ENCODE measurements at places on chromosomes 6 and 20. TPM values are rescaled to one million over a fixed set of nuclear protein-coding genes. Genes with fewer than 3 reads are reported as not detected.

GRCh38 chr6:79650950-79651349 lies 19.8 kb downstream of the SH3BGRL2 start:
- no peak for DNase-seq

DNA sequence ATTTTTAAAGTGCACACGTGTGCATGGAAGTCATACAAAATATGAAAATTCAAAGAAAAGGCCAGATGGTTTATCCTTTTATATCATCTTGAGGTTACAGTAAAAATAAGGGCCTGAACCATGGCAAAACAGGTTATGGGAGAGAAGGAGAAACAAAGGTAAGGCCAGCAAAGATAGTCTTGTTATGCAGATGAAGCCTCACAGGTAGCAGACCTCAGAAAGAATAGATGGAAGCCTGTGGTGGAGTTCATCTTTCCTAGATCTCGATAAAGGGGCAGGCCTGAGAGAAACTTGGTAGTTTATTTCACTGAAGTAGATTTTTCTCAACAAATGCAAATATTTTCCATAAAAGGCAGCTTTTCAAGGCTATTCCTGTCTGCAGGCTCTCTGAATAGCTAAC lies 693.8 kb downstream of the KHDRBS2 start:
- no peak for DNase-seq

GRCh38 chr6:87738744-87739143 lies 36.7 kb upstream of the AKIRIN2 start:
- no peak for DNase-seq

GRCh38 chr20:60921022-60921622 lies 330.9 kb upstream of the CDH4 start:
- no peak for DNase-seq

DNA sequence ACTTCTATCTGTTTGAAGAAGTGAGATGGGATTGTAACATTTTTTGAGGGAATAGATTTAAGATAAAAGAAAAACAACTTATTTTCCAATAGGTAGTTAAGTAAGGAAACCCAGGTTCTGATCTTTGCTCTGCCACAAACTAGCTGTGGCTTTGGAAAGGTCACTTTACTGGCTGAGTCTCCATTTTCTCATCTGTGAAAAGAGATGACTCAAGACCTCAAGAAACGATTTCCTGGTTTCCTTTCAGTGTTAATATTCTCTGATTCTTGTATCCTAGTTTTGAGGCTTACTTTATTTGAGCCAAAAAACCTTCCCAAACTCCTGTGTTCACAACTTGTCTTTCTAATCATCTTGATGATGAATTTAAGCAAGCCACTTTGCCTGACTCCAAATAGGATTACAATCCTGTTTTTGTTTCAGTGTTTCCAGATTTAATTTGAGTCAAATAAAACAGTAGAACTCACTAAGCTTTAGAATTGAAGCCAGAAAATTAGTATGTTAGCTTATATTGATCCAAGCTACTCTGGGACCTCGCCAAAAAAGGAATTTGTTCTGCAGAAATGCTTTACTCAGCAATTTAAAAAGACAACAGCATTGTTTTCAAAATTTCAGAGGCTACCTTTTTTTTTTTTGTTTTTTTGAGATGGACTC lies 51.1 kb downstream of the ENPP1 start:
- DNase-seq: no peak

DNA sequence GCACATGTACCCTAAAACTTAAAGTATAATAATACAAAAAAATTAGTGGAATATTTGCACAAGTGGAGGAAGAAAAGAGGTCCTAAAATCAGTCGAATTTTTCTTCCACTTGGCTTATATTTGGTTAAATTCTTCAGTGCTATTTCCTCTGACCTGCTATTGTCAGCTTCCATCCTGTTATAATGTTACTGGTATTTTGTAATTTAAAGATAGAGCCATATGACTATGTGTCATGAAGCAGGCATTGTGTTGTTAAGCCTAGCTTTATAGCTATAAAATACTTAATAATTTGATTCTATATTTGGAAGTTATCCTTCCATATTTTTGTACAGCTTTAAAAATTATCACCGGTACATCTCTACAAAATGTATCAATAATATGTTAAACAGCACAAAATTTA lies 455.9 kb upstream of the MARCKS start:
- DNase-seq: no peak

DNA sequence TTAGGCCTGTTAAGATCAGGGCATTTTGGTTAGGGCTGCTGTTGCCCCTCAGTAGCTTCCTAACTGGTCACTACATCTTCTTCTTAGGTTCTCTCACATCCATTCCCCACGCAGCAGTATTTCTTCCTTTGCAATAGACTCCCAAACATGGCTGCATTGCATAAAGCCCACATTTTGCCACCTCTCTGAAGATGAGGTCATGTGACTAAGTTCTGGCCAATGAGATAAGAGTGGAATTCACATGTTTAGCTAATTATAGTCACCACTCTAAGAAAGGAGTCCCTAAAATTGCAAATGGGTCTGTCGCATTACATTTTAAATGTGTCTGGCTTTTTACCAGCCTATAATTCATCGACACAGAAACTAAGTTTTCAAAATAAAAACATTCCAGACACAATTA lies 9.3 kb upstream of the DOK5 start:
- no peak for DNase-seq

GRCh38 chr6:49787176-49787575 lies at the start of gene PGK2:
PGK2 (minus strand) TSS chr6:49787285; CDS start chr6:49787187, 98 bp downstream.
- DNase-seq: no peak

- no peak for DNase-seq
Observed at GRCh38 chr20:9059931-9060330, 9.0 kb upstream of the PLCB4 start.

Gene GRM1
- not detected for polyA plus RNA-seq

Gene CDSN
- polyA plus RNA-seq: not detected

Gene FOXQ1
- not detected for polyA plus RNA-seq

All from CD4-positive, alpha-beta memory T cell (primary cell).